ENCODE measurements at places on chromosomes 2 and 18.

DNA sequence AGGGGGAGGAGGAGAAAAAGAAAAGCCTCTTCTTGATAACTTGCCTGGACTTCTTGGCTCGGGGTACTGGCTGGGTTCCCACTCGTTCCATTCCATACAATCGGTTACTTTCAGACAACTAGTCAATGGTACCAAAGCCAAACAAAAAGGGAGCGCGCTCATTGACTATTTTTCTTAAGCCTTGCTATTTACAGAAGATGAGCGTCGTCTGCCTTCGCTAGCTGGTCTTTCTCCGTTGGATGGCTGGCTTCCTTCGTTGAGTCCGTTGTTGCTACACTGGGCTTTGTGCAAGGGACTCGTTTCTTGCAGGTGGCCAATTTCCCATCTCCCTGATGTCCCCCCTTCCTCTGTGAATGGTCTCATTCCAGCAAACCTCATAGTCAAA is 260.4 kb downstream of the ZNF516 start:
- no peak for DNase-seq

DNA sequence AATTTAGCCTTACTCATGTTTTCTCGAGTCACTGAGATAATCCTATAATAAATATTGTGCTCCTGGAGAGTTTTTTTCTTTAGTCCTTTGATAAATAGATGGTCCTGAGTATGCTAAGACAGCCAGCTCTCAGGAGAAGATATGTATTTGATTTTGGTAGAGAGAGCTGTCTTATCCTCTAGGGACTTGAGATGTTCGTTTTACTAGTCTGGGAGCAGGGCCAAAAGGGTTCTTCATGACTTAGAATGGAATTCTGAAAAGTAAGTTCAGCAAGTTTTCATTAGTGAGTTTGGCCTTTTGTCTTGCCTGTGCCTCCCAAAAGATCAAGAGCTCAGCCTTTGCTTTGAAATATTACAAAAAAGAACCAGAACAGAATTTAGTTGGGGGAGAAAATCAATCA is 246.7 kb downstream of the BABAM2 start:
- DNase-seq = peak; percentile 92

DNA sequence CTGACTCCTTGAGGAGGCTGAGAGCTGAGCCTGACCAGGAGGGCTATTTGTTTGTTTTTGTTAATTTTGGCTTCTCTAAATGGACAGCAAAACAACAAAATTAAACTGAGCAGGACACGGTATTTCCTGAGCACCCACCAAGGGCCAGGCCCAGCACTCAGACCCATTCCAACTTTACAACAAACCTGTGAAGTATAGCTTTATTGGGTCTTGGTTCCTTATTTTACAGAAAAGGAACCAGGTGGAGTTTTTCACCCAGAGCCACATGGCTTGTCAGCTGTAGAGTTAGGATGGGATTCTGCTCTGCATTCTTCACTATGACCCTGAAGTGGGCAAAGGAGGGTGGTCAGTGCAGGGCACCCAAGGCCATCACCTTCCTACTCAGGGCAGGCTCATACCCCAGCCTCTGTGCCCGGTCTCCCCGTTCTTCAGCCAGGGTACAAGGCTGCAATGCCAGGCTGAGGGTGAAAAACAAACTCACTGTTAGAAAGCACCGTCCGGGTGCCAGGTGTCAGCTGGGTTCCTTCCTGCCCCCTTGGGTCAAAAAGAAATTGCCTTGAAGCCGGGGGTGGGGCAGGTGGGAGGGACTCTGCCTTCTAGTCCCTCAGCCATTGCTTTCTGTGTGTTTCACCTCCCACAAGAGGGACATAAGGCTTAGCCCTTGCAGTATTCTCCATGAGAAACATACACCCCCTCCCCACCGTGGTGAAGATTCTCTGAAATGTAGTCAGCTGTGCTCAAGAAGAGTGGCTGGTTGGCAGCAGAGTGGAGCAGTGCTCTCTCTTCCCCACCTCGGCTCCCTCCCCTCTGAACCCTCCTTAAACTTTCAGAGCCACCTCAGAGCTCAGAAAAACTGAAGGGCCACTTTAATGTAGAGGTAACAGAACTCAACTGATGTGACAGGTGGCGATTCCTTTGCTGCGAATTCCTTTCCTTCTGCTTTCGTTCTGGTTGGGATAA is 2.2 kb downstream of the PSD4 start:
- no peak for DNase-seq

DNA sequence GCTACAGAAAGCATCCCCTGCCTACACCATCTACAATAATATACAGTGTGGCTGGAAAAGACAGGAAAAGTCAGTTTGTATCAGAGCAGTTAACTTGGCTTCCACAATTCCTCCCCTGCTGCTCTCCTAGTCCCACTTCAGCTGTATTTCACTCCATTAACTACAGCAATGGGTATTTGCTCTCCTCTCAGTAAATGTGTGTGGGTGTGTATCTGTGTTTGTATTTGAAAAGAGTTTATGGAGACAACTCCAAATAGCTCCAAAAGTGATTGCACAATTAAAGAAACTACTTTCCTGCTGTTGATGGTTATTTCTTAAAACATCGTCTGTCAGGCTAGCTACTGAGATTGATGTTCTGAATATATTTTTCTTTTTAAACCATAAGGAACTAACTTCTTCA is 333.7 kb upstream of the FIGN start:
- DNase-seq = no peak

DNA sequence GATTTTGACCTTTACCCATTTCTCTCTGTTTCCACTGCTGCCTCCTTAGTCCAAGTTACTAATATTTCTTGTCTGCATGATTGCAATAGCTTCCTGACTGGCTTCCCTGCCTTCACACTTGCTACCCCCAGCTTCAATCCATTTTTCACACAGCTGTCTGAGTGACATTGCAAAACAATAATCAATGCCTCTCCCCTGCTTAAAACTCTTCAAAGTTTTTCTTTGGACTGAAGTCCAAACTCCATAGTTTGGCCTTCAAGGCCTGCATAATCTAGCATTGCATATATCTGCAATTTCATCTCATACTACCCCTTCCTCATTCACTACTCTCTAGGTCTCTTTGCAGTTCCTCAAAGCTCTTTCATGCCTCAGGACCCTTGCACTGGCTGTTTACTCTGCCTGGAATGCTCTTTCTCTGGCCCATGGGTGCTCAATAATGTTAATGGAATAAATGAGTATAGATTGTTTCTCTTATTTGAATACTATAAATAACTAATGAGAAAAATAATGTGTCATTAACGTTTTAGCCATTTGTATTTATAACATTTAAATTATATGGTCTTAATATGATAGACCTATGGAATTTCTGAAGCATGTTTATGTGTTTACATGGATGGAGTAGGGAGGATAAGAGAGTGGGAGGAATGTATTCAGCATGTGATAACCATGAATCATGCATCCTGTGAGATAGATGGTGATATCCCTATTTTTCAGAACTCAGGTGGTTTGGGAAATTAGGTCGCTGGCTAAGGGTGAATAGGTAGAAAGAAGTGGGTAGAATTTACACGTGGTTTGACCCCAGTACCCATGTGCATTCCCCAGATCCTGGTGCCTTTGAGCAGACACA is 5.7 kb upstream of the TMEM178A start:
- DNase-seq = no peak

GRCh38 chr18:50847192-50847591 is 27.4 kb upstream of the MRO start:
- DNase-seq = peak; percentile 24

DNA sequence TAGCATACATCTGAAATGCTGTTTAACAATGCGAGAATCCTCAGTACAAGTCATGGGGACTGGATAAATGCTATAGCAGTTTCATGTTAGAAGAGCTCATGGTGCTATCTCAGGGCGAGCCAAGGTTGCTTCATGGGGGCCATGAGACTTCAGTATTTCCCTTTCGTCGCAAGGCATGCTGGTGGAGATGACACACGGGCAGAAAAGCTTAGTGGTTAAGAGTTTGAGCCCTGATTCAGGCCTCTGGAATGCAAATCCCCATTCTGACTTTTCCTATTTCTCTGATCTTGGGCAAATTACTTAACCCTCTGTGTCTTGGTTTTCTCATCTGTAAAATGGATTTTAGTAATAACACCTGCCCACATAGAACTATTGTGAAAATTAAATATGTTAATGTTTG is 57.4 kb upstream of the EPHA4 start:
- peak; percentile 89 for DNase-seq

DNA sequence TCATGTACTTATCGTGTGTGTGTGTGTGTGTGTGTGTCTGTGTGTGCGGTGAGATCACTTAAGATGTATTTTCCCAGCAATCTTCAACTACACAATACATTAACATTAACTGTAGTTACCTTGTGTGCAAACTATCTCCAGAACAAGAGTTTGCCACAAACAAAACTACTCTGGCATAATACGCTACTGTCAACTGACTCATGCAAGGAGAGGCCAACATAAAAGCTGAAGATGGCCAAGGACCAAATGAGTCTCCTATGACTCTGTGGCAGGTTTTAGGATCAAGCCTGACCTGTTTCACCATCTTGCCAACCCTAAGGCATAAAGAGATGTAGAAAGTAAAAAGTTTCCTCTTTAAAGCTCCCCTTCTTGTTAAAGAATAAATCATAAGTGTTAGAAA is 20.1 kb downstream of the CYB5A start:
- DNase-seq = no peak

- DNase-seq = peak; percentile 52
Measured at GRCh38 chr2:223642506-223642905, 40.3 kb upstream of the SCG2 start.

DNA sequence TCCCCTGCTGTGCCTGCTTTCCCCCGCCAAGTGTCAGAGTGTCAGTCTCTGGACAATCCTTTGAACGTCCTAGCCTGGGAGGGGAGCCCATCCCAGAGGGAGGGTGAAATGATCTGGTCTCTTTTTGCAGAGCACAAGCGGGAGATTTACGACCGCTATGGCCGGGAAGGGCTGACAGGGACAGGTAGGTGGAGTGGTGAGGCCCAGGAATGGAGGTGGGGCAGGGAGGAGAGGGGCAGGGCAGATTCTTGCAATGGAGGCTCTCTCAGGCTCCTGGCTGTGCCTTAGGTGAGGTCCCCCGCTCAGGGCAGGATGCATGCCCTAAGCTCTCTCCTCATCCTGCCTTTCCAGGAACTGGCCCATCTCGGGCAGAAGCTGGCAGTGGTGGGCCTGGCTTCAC is 2.4 kb downstream of the DNAJB2 start:
- no peak for DNase-seq

DNA sequence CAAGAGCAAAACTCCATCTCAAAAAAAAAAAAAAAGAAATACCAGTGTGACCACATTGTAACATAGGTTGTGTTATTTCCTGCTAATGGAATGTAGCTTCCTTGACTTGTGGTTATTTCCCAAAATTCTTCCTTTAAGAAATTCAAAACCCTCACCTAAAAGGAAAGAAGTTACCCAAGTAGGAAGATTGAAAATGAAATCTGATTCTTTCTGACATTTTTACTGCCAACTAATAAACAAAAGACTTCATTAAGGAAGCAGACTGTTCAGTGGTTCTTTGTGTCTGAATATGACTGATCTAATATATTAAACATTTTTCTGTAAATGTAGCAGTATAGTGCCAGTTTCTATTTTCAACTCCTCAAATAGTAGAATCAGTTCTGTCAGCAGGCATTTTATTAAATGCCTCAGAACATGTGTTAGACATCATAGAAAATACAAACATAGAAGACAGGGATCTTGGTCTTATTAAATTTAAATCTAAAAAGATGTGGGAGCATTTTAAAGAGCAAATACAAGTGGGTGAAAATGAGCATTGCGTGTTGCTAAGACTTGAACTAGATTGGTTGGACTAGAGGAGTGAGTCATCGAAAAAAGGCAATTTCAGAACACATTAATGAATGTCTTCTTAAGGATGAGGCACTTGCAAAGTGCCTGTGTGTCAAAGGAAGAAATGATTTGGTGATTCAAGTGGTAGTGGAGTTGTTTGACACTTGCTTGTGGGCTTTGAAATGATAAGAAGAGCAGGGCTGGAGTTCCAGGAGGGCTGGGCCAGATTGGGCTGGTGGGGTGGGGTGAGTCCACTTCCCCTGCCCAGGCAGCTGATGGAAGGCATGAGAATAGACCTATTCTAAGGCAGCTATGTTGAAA is 53.4 kb downstream of the PKP4 start:
- peak; percentile 74 for DNase-seq

All from EH (cell line).